ENCODE measurements at places on chromosomes 6 and 20.
A peak's percentile ranks its signal among the peaks of the same experiment; 100 is the strongest.

GRCh38 chr6:163757520-163757919 is 343.0 kb downstream of the QKI start:
- DNase-seq = no peak

- no peak for DNase-seq
Observed at GRCh38 chr6:50720623-50721022, 7.3 kb downstream of the TFAP2D start.

DNA sequence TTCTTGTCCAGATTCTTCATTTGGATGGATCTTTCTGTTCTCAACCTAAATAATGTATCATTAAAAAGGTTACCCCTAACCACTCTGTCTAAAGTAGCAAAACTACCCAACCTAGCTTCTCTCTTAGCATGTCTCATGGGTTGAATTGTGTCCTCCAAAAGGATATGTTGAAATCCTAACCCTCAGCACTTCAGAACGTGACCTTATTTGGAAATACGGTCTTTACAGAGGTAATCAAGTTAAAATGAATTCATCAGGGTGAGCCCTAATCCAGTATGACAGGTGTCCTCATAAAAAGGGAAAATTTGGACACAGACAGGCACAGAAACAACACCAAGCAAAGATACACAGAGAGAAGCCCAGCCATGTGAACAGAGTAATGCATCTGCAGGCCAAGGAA is 6.1 kb upstream of the FRK start:
- DNase-seq = no peak

GRCh38 chr6:32983493-32983848 is 15.1 kb downstream of the BRD2 start:
- DNase-seq = no peak

GRCh38 chr6:34159844-34160243 is 14.0 kb upstream of the GRM4 start:
- no peak for DNase-seq

DNA sequence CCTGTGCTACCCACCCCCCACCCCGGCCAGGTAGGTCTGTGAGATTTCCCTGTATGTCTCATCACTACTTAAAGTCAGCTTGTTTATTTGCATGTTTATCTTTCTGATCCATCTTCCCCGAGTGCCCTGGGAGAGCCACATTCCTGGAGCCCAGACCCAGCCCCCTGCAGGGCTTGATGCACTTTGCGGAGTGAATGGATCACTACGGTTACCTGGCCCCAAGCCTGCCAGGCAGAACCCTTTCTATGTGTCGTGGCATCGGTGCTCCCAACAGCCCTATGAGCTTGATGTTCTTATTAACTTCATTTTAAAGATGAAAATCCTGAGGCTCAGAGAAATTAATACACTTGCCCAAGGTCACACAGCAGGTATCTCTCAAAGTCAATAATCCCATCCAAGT is 13.6 kb upstream of the SLCO4A1 start:
- no peak for DNase-seq

GRCh38 chr6:155389130-155389529 is 66.5 kb downstream of the NOX3 start:
- no peak for DNase-seq

DNA sequence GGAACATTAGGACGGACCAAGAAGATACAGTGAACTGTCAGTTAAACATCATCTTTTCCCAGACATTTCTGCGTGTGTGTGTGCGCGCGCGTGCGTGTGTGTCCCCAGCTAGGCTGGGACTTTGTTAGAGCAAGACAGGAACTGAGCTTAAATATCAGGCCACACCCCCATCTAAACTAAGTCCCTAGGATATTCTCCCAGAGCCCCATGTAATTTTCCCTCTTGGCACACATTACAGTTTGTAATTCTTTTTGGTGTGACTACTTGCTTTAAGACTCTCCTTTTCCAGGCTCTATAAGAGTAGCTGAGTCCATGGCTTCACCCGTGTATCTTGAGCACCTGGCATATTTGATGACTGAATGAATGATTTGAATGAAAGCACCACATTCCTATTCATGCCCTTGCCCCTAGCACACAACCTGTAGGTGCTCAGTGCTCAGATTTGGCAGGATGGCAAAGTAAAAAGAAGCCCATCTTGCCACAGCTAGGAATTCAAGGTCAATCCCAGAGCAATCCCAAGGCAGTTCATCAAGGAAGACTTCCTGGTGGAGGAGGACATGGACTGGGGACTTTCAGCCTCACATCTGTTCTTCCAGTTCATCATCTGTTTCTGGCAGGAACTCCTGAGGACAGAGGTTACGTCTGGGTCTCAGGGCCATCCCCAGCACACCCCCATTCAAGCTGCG is 69.2 kb downstream of the MRPL14 start:
- DNase-seq = no peak

DNA sequence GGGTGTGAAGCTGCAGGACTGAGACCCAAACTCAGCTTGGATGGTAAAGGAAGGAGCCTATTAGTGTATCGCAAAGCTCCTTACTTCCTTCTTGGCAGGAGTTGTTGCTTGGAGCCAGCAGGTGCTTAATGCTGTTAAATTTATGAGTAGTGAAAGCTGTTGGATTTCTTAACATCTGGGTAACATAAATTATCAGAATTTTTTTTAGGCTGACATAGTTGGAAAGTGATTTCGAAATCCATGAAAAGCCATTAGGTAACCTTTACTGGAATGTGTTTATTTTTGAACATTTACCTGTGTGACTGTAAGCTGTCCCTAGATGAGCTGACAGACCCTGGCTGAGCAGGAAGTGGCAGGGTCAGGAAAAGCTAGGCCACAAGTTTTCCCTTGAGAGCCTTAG is 470.4 kb upstream of the SLC35B3 start:
- no peak for DNase-seq

DNA sequence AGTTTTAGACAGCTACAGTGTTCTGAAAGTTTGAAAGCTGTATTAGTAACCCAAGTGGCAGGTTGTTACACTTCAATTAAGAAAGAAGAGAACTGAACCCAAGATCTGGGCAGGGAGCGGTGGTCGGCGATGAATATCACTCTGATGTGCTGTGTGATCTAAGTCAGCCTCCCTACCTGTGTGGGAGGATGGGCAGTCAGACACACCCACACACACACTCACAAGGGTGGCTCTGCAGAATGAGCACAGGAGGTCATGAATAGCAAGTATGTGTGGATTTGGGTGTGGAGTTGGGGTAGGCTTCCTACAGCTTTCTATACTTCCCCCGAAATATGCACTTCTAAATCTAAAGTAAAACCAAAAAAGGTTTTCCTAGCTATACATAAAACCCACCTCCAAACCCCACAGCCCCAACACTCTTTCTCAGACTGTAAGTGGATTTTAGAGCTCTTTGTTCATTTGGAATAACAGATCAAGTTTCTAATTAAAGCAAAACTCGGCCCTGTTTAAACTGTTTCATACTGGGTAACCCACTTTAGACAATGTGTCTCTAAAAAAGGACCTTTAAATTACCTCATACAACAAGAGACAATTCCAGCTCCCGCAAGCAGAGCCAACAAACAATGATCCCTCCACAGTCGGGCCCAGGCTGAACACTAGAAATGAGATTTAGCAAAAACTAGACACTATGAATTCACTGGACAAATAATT is 19.4 kb downstream of the TNFRSF21 start:
- no peak for DNase-seq

DNA sequence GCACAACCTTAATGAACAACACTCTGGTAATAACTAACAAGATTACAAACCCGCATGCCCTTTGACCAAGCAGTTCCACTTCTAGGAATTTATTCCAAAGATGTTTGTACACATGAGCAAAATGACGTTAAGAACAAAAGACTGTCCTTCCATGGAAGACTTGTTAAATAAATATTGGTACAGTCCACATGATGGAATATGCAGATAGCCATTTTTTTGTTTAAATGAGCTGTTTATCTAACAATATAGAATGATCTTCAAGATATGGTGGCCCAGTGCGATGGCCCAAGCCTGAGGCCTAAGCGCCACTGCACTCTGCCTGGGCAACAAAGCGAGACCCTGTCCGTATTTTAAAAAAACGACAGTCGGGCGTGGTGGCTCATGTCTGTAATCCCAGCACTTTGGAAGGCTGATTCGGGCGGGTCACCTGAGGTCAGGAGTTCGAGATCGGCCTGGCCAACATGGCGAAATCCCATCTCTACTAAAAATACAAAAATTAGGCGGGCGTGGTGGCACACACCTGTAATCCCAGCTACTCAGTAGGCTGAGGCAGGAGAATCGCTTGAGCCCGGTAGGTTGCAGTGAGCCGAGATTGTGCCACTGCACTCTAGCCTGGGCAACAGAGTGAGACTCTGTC is 7.4 kb upstream of the AHCY start:
- DNase-seq = no peak

DNA sequence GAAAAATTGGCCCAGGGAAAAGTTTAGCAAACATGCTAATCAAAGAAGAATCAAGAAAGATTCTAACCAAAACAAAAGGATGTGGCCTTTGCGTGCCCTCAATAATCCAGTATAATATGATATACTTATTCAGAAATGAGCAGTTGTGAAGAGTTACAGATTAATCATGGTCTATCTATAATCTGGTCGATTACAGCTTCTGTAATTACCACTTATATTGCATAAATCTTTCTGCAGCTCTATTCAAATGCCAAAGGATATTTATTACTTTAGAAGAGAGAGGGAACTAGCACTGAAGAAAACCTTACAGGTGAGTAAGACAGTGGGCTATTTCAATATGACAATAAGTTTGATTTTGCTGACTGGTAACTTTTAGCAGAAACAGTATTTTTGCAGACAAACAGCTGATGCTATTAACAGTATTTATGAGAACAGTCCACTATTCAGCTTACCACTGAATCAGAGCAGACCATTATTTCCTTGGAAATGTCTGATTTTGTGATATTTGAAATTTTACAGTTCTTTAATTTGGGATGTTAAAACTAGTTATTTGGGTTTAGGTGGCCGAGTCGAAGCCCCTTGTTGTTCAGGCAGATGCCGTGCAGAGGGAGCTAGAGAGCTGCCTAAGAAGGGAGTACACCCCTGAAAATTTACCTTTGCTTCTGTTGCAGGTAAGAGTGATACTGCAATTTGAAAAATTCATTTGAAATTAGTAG is 92.2 kb downstream of the CEP57L1 start:
- peak; percentile 29 for DNase-seq

DNA sequence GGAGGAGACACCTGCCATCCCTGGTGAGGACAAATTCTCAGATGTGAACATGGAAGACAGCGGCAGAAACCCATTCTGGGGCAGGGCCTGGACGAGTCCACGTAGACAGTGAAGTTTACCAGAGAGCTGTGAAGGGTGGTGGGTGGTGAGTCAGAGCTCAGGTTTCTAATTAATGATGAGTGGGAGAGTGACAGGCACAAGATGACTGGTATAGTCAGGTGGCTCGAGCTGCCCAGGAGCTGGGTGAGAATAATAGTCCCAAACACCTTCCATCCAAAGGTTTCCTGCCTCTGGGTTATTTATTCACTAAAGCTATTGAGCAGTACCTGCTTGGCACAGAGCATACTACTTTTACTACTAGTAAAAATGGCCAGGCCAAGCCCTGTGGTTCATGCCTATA is 6.0 kb downstream of the TLDC2 start:
- DNase-seq = no peak

- no peak for DNase-seq
Observed at GRCh38 chr6:32713241-32713640, 27.9 kb upstream of the HLA-DQA2 start.

GRCh38 chr6:129175066-129175465 is 292.1 kb downstream of the LAMA2 start:
- no peak for DNase-seq

DNA sequence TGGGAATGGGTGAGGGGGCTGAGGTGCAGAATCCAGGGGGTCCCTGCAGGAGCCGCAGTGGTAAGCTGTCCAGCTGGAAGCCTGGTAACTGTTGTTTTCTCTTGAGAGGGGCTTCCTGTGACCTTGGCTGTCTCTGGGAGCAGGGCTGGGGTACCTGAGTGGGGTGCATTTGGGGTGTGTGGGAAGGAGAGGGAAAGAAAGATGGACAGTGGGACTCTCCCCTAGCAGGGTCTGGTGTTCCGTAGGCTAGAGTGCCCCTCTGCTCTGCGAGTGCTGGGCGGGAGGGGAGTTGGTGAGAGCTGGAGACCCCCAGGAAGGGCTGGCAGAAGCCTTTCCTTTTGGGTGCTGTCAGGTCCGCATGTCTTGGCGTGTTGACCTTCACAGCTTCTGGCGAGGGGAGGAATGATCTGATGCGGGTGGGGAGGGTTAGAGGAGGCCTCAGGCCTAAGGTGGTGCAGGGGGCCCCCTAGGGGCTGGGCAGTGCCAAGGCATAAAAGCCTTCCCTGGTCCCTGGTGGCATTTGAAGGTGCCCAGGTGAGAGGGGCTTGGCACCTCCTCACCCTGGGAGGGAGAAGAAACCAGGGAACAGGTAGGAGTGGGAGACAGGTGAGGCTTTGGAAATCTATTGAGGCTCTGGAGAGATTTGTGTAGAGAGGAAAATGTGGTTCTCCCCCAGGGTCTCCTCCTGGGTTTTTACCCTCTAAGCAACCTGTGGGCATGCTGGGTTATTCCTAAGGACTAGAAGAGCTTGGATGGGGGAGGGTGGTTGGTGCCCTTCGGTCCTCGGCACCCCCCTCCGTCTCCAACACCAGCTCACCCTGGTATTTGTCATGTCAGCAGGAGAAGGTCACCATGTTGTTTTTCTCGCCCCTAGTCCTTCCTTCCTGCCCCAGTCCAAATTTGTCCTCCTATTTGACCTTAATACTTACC is 3.3 kb downstream of the VEGFA start:
- no peak for DNase-seq

GRCh38 chr20:43210901-43211300 is 21.2 kb upstream of the PTPRT start:
- DNase-seq = no peak

- DNase-seq = no peak
Observed at GRCh38 chr6:117906958-117907600, at the start of gene SLC35F1. TSS of gene SLC35F1 (plus strand) at chr6:117907264.

- no peak for DNase-seq
Observed at GRCh38 chr6:149140137-149140909, 177.2 kb upstream of the TAB2 start.

GRCh38 chr6:11021003-11021402 is 23.1 kb downstream of the ELOVL2 start:
- DNase-seq = no peak

DNA sequence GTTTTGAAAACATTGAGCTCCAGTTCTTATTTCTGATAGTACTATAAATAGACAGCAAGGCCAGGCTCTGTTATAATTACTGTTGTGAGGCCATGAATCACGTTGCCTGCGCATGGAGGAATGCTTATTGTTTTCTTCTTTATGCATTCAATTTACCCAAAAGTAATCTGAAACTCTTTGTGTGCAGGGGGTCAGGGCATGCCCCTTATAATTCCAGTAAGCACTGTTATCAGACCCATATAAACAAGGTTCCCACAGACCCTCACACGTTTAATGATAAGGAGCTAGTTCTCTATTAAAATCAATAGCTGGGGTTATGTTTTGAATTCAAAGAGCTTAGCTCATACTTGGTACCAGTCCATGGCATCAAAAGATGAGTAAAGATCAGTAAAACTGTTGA is 174.8 kb upstream of the ARG1 start:
- no peak for DNase-seq

DNA sequence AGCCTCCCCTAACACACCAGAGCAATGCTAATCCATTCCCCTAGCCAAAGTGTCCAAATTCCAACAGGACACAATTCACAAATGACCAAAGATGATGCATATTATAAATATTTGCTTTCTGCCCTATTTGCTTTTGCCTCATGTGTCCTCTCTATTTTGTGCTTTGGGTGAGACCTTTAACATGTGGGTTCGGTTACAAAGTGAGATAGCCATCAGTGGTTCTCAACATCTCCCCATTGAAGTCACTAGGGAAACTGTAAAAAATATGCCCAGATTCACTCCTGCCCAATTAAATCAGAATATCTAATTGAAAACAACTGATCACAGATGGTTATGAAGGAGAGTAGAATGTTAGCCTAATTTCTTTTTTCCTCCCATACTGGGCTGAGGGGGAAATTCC is 159.2 kb downstream of the MTFR2 start:
- no peak for DNase-seq

Measured in smooth muscle cell of the brain vasculature (primary cell).